ENCODE measurements at places on chromosomes 5 and 9. TPM values are rescaled to one million over a fixed set of nuclear protein-coding genes. Genes with fewer than 3 reads are reported as not detected.

GRCh38 chr5:141799507-141800167 is 78.6 kb downstream of the PCDH1 start:
- DNase-seq = no peak

GRCh38 chr5:61030163-61030482 is 85.1 kb downstream of the NDUFAF2 start:
- no peak for DNase-seq

GRCh38 chr5:108818613-108819272 is 71.0 kb downstream of the FER start:
- peak; percentile 16 for DNase-seq

DNA sequence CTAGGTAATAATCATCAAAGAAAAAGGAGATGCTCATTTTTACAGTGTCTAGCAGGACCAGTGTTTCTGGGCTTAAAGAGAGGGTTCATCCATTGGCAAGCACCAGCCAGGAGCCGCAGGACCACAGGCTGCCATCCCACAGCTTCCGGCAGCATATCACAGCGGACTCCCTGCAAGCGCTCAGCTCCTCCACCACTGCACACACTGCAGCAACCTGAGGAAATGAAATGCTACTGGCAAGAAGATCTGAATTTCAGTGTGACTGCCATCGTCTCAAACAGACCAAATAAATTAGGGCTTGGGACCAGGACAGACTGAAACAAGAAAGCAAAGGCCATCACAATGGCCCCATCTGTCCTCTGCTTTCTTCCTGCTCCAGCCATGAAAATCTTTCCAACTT is 114.2 kb downstream of the TTC39B start:
- no peak for DNase-seq

GRCh38 chr9:131981116-131981776 is 98.4 kb downstream of the MED27 start:
- no peak for DNase-seq

- no peak for DNase-seq
These were observed at the start of gene RGS7BP for GRCh38 chr5:64505769-64506566. TSS of gene RGS7BP (plus strand) at chr5:64506015. CDS start at chr5:64506625, 610 bp downstream.

The CHD1 gene
- 26.4 TPM for polyA plus RNA-seq

The CDO1 gene
- polyA plus RNA-seq = 2.2 TPM

The ASPN gene
- 1.1 TPM for polyA plus RNA-seq
